GM03348 (cell line): ENCODE measurements at places on chromosomes 2 and 18.

- DNase-seq = no peak
Observed at GRCh38 chr2:65714866-65715265, 282.5 kb upstream of the SPRED2 start.

DNA sequence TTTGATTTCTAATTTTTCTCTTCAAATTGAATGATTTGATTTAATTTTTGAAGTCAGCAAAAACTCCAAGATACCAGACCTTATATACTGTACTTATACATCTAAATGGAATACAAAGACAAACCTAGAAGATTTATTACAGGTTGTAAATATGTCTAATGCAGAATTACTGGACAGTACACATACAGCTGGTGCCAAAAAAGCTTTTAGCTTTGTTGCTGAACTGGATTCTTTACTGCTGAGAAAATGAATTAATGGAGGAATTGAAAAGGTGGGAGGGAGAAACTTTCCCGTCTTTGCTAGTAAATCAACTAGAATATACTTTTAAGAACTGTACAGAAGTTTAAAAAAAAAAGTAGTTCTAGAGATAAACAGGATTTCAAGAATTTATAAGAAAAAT lies 17.5 kb downstream of the C1D start:
- no peak for DNase-seq

- no peak for DNase-seq
Observed at GRCh38 chr2:237150831-237151375, 65.2 kb downstream of the COPS8 start.

- no peak for DNase-seq
Observed at GRCh38 chr2:150470435-150470834, 17.0 kb downstream of the RND3 start.

GRCh38 chr2:5975401-5975800 lies 283.2 kb downstream of the SOX11 start:
- no peak for DNase-seq

GRCh38 chr2:174800436-174801205 lies 36.3 kb upstream of the CHRNA1 start:
- DNase-seq = no peak

GRCh38 chr18:57077786-57078552 lies 68.9 kb upstream of the BOD1L2 start:
- DNase-seq = no peak

DNA sequence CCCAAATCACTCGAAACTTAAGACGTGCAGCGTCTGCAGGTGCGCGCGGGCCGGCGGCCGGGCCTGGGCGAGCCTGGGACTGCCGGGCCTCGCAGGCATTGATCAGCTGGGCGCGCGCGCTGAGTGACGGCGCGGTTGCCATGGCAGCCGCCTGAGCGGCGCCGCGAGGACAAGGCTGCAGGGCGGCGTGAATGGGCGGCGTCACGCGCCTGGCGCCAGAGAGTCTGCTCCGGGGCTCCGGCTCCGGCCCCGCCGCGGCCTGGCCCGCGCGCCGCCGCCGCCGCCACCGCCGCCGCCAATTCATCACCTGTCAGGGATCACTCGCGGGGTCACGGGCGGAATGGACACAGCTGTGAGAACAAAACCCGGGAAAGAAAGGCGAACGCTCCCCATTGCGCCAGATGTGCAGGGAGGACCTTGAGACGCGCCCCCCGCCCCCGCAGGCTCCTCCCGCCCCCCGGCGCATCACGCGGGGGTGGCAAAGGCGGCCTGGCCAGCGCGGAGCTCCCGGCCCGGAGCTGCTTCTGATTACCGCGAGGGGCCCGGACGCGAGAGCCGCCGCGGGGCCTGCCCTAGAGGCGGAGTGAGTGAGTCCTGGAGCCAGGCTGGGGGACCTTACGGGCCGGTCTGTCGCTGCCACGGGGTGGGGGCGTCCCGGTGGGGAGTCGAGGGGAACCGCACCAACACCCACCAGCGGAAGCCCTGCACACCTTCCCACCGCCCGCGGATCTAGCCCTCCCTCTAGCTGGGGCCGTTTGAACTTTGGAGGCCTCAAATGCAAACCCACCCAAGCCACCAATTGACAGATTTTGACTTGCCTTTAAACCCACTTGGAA lies 2.9 kb upstream of the ID2 start:
- DNase-seq = peak; percentile 95

DNA sequence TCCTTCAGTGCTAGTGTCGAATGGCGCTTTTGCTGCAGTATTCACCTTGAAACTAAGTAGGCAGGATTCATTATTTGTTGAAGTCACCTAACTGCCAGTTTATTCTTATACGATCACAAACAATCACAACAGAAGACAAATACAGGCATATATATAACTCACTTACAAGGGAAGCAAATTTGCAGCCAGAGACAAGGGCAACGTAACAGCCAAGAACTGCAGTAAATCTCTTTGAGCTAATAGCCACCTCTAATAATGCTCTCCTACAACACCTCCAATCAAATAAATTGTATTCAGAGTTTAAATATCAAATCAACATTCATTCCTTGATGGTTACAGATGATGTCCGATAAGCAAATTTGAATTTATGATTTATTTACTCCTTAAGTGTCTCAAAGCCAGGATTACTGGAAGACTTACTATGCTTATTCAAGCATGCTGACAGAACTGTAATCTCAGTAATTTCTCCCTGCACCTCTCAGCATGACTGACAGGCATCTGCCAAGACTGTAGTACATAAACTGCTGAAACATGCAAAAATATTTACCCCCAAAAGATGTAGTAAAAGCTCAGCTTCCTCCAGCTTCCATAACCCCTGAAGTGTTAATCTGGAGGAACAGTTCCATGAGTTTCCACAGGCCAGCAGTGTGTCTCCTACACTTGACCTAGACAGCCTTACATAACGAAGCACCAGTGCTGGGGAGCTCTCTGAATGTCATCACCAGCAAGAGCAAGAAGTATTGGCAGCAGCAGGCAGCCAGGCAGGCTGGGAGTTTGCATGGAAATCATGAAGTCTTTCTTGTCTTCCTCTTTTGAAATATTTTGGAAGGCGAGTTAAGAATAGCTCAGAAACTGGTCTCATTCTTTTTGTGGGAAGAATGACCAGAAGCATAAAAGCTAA lies 20.9 kb upstream of the SCN1A start:
- DNase-seq = no peak

GRCh38 chr2:55106148-55106547 lies 55.9 kb upstream of the RTN4 start:
- DNase-seq = no peak

DNA sequence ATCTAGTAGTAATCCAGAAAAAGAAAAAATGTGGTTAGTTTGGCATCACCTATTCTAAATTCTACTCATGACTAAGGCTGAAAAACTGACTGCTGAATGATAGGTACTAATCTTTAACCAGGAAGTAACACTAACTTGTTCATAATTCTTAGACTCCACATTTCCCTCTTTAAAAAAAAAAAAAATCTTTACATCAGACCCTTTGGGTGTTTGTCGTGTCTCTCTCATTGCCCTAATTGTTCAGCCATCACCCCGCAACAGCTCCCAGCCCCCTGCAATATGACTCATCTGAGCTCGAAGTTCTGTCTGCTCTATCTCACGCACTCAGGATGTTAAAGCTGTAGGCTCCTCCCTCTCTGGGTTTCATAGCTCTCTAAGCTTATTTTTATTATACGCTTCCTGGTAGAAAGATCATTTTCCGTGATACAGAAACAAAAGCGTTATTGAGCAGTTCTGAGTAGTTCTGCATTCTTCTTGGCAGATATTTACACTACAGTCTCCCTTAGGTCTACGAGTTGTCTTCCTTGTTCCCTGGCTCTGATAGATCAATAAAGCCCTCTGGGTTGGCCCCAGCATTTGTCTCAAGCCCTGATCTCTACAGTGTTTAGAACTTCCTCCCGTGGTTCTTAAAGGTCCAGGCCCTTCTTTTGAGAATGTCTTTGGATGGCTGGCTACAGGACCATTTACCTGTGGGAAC lies 95.6 kb downstream of the TNFRSF11A start:
- DNase-seq = peak; percentile 17

DNA sequence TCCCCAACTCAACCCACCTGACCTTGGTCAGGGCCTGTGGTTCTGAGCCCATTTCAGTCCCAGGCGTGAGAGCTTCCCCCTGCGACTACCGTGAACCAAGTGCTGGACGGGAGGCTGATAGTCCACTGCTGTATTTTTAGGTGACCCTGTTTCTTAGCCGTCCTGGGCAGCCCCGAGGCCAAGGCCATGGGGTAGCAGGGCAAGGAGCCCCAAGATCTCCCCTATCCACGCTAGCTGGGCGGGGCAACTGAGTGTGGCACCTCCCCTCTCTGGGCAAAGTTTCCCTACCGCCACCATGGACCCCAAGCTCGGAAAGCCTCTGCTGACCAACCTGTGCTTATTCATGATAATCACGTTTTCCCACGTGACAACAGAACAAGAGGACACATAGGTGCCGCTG lies 583 bp upstream of the KLHL30 start:
- DNase-seq = no peak

DNA sequence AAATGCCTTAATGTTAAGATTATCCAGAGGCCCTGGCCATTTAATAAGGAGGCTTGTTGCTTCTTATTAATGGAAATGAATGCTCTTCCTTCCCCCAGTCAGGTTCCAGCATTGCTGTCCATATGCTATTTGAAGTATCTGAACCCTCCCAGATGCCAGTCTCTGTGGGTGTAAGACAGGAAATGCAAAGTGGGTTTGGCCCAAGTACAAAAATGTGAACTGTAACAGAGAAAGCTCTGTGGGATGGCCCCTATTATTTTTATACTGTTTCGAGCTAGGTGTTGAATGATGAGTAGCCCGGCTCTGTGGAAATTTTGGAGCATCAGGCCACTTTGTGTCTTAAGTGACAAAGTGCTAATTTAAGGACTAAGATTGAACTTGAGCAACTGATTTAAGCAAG lies 141.0 kb downstream of the UXS1 start:
- peak; percentile 52 for DNase-seq

DNA sequence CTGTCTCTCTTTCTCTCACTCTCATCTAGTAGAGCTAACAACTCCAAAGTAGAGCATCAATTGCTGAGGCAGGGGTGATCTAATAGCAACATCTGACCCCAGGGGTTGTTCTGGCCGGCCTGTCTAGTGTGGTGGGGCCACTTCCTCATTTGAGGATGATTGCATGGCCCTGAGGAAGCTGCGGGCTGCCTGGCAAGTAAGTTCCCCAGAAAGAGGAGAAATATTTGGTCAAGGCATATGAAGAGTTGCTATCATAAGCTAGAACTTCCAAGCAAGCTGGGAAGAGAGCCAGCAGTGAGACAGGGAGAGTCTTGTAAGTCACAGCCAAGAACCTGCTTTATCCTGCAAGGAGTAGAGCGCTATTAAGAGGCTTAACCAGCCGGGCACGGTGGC lies 50.8 kb upstream of the TMEM87B start:
- DNase-seq = no peak

DNA sequence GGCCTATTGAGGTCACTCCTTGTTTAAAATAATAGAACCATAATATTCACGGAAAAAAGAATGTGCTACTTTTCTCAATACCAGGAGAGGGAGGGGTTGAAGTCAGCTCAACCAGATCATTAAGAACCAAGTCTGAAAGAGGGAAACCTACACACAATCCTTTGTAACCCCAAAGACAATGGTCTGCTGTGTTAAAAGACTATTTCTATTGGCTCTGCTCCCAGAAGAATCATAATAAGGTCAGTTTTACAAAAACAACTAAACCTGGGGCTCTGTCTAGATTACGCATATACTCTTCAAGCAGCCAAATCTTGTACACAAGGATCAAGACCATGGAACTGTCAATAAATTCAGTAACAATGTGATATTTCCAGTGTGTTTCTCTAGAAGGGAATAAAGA lies 177.2 kb upstream of the CRIM1 start:
- no peak for DNase-seq

- DNase-seq = no peak
Observed at GRCh38 chr18:31393286-31393685, 16.7 kb downstream of the DSG4 start.
